KG1 (cell line): ENCODE measurements at places on chromosomes 5 and 9.

GRCh38 chr5:135058331-135058732 lies 24.3 kb upstream of the PITX1 start:
- DNase-seq: no peak

- no peak for DNase-seq
These were observed 11.2 kb upstream of the CCDC152 start for GRCh38 chr5:42745426-42745825.

GRCh38 chr9:131406563-131407436 lies 12.9 kb downstream of the PRRC2B start:
- no peak for DNase-seq

GRCh38 chr5:56080375-56081052 lies 85.8 kb upstream of the IL6ST start:
- no peak for DNase-seq

DNA sequence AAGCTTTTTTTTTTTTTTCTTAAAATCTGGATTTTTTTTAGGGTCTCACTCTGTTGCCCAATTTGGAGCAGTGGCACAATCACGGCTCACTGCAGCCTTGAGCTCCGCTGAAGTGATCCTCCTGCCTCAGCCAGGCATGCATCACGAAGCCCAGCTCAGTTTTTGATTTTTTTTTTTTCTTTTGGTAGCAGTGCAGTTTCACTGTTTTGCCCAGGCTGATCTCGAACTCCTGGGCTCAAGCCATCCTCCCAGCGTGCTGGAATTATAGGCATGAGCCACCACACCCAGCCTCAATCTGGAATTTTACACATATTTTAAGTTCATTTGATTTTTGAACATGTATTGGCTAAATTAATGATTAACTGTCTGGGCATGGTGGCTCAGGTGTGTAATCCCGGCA lies 36.3 kb downstream of the TRIO start:
- no peak for DNase-seq
